ENCODE measurements at places on chromosomes 5 and 9. TPM values are rescaled to one million over a fixed set of nuclear protein-coding genes. Genes with fewer than 3 reads are reported as not detected.

The PTPDC1 gene
- total RNA-seq = 6.6 TPM

The PPP2R2B gene
- total RNA-seq = 0.12 TPM

The NIM1K gene
- not detected for total RNA-seq

The SREK1IP1 gene
- 11.1 TPM for total RNA-seq

The MYO10 gene
- total RNA-seq = 17.3 TPM

The HACD4 gene
- total RNA-seq = 0.52 TPM

The PDE6A gene
- 0.08 TPM for total RNA-seq

The COL5A1 gene
- total RNA-seq = 91.3 TPM

The OGN gene
- 3.1 TPM for total RNA-seq

The QRFP gene
- total RNA-seq = not detected

The MARCOL gene
- not detected for total RNA-seq

The HTR1A gene
- not detected for total RNA-seq

The FSTL4 gene
- total RNA-seq = 0.11 TPM

The IRGM gene
- total RNA-seq = not detected

The PCDHGB7 gene
- 11.6 TPM for total RNA-seq

The FREM1 gene
- total RNA-seq = 3.5 TPM

The OR4F3 gene
- not detected for total RNA-seq

The TAF11L13 gene
- total RNA-seq = not detected

The EDIL3 gene
- total RNA-seq = 5.6 TPM

The GLRA1 gene
- total RNA-seq = not detected

The TMEM252 gene
- total RNA-seq = not detected

The GDA gene
- total RNA-seq = not detected

The CPEB4 gene
- total RNA-seq = 128 TPM

The MAMDC4 gene
- total RNA-seq = 6.1 TPM

The SLC4A9 gene
- total RNA-seq = 0.20 TPM

The DOK3 gene
- 2.9 TPM for total RNA-seq

The CDKN2B-AS1 gene
- total RNA-seq = 0.54 TPM

The PCDHGA5 gene
- 7.2 TPM for total RNA-seq

The ASPN gene
- 6.9 TPM for total RNA-seq

The OMD gene
- 10.2 TPM for total RNA-seq

The PCA3 gene
- total RNA-seq = not detected

The TMEM215 gene
- not detected for total RNA-seq

The KIF24 gene
- 1.6 TPM for total RNA-seq

The SLCO6A1 gene
- not detected for total RNA-seq

The CENPK gene
- 1.9 TPM for total RNA-seq

The RPP25L gene
- 40.8 TPM for total RNA-seq

The LHX2 gene
- total RNA-seq = not detected

The IL5 gene
- not detected for total RNA-seq

The ZDHHC11B gene
- 10.2 TPM for total RNA-seq

The MTAP gene
- 12.6 TPM for total RNA-seq

The PCDHA12 gene
- total RNA-seq = 0.08 TPM

The FBXL7 gene
- total RNA-seq = 24.3 TPM

The COL15A1 gene
- 37.5 TPM for total RNA-seq

The LURAP1L gene
- 2.1 TPM for total RNA-seq

The COL27A1 gene
- total RNA-seq = 9.2 TPM

The RAI14 gene
- total RNA-seq = 3.5 TPM

The NR4A3 gene
- 1.5 TPM for total RNA-seq

The CNTNAP3B gene
- 2.3 TPM for total RNA-seq

The ZFP2 gene
- 1.2 TPM for total RNA-seq

The F2R gene
- total RNA-seq = 9.2 TPM

The KCNN2 gene
- total RNA-seq = 6.7 TPM

The PCDHGA7 gene
- total RNA-seq = 11.6 TPM

The PPWD1 gene
- total RNA-seq = 15.2 TPM

The PDCD1LG2 gene
- 2.5 TPM for total RNA-seq

The CYLC2 gene
- total RNA-seq = not detected
